Chondrocyte (in vitro differentiated cells): ENCODE measurements at places on chromosomes 2 and 18.

DNA sequence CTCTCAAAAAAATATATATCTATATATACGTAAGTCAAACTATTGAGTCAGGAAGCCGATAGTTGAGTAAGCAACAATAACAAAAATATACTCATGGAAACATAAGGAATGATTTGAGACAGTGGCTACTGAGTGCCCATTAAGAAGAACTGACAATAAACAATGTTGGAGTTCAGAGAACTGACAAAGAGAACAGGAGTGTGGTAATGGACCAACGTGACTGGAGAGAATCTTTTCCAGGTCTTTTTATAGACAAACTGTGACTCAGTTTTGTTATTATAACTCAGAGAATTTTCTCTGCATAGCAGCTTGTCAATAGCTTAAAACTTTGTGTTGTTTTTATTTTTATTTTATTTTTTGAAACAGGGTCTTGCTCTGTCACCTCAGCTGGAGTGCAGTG is 4.6 kb upstream of the GALM start:
- H3K27ac ChIP-seq, result no peak overlapping the region
- H3K27me3 ChIP-seq, result no peaks in the 10 kb centered on the region
- no peaks in the 10 kb centered on the region for H3K36me3 ChIP-seq
- H3K4me3 ChIP-seq, result no peak overlapping the region
- peaks cover 16% of the 10 kb centered on the region for H3K4me1 ChIP-seq

GRCh38 chr2:65039640-65040039 is 16.6 kb upstream of the CEP68 start:
- H3K36me3 ChIP-seq, result peaks cover 2% of the 10 kb centered on the region
- H3K27ac ChIP-seq, result no peak overlapping the region
- DNase-seq, result no peak
- peaks cover 15% of the 10 kb centered on the region for H3K4me1 ChIP-seq
- H3K4me3 ChIP-seq, result no peak overlapping the region

DNA sequence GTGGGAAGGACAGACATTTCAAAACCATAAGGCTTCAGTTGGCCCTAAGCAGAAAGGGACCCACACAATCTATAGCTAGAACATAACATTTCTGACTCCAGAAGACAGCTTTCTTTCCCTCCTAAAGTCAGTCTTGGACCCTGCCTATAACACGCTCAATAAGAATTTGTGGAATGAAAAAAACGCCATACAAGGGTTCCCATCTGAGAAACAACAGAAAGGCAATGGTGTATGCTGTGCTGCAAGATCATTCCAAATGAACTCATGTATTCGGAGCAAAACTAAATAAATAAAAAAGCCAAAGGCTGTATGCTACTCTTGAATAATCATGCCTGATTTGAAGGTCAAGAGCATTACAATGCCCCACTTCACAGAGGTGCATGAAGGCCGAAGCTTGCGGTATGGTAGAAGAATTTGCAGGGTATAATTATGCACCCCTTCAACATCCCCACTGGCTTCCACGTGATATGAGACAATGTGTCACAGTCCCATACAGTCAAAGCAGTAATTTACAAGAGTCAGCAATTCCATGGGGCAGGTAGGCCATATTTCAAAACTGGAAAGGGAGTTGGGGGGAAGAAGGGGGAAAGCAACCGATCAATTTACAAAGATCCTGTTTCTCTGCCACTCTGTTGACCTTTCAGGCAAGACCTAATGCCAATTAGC is 61.4 kb upstream of the SLC14A2 start:
- H3K36me3 ChIP-seq, result no peaks in the 10 kb centered on the region
- no peaks in the 10 kb centered on the region for H3K4me1 ChIP-seq
- no peaks in the 10 kb centered on the region for H3K27me3 ChIP-seq
- no peak overlapping the region for H3K27ac ChIP-seq

DNA sequence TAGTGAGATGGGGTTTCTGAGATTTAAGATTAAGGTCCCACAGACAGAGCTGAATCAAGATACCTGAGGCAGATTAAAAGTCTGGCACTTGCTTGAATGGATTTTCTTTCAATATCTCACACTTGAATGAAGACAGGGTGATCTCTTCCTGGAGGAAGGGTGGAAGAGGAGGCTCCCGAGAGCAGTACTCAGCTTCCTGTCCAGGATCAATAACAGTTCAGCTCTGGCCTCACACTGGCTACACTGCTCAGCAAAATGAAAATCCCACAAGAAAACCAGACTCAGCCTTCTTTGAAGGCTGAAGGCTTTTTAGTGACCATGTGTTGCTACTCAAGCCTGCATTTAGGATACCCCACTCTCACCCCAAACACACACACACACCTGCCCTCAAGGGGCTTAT is 11.1 kb downstream of the ARHGEF33 start:
- no peak for DNase-seq
- no peaks in the 10 kb centered on the region for H3K27me3 ChIP-seq
- no peaks in the 10 kb centered on the region for H3K36me3 ChIP-seq

GRCh38 chr2:238003234-238004031 is 36.6 kb downstream of the UBE2F start:
- peaks cover 23% of the 10 kb centered on the region for H3K36me3 ChIP-seq
- H3K27ac ChIP-seq, result peak overlapping the region; percentile 12
- peaks cover 10% of the 10 kb centered on the region for H3K4me1 ChIP-seq
- DNase-seq, result no peak
